NCI-H2081 treated with DMSO at 0.1 percent for 48 hours (cell line): ENCODE measurements at places on chromosomes 3 and 15.

GRCh38 chr3:32706348-32707025 lies 21.5 kb downstream of the CNOT10 start:
- DNase-seq: no peak

DNA sequence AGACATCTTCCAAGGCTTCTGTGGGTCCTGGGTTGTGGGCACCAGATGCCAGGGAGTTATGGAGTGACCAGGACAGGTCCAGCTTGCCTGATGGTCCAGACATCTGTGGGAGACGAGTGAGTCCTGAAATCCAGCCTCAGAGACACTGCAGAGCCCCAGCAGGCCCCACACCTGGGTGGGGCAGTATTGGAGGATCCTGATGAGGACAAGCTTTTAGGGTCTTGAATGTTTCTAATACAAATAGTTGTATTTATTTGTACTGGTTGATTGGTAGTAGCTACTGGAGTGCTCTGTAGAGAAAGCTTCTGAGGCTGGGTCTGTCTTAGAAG lies 67.5 kb upstream of the PRR23C start:
- no peak for DNase-seq

DNA sequence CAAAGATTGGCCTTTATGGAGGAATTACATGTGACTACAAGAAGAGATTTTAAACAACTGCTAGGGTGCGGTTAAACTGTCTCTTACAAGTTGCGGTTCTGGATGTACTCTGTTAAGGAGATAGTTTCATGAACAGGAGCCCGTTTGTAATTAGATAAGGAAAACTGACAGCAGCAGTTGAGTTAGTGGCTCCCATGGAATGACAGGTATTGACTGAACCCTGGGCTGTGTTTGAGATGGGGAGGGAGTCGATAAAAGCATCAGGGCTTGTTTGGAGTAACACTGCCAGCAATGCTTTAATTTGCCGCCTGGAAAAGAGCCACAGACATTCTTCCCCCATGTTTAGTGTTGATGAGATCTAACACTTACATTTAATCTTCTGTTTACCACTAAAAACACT lies 139.9 kb downstream of the ROBO2 start:
- no peak for DNase-seq

DNA sequence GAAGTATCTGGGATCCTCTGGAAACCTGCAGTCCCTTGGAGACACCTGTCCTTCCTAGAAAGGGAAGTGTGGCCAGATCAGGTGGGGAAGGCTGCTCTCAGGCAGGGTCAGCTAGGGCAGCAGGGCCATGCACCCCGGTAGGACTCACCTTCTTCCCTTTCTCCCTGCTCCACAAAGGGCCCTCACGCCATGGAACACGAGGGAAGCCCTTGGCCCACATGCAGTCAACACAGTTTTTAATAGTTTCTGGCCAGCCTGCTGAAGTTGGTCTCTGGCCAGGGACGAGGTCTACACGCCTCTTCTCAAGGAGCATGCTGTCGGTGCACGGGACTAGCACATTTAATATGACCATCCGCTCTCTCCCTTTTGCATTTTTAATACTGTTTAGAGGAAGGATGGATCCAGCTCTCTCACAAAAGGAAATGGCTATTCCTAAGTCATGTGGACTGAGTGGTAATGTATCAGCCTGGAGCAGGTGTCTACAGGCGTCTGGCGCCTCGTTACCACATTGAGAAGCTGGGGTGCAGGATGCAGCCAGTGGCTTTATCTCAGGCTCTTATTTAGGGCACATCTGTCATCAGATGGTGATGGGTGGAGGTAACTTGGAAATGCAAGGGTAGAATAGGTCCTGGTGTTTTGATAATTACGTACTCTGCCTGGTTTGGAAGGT lies 153.9 kb downstream of the KLF13 start:
- no peak for DNase-seq

GRCh38 chr15:56040081-56041035 lies 46.9 kb upstream of the NEDD4 start:
- no peak for DNase-seq

DNA sequence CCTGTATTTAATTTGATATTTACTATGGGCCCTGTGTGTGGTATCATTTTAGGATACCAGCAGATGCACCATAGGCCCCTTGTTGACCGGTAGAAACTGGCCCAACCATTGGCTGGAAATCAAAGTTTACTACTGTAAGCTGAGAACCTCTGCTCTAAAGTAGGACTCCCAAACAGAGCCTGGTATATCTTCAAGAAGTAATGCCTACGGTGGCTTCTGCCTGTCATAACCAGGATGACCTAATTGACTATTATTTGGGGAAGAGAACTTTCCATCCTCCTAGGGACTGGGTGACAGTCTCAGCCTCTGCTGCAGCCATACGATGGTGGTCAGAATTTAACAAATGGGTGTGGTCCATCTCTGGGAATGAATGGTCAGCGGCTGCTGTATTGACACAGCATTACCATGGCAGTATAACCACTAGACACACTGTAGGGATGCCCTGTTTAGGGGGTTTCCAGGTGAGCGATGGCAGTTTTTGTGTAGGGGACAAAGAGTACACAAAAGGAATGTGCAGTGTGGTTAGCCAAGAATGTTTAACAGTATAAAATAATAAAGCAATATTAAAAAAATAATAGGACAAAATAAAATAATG lies 37.3 kb downstream of the RARB start:
- no peak for DNase-seq

- no peak for DNase-seq
Measured at GRCh38 chr3:153400641-153401040, 238.6 kb downstream of the RAP2B start.

DNA sequence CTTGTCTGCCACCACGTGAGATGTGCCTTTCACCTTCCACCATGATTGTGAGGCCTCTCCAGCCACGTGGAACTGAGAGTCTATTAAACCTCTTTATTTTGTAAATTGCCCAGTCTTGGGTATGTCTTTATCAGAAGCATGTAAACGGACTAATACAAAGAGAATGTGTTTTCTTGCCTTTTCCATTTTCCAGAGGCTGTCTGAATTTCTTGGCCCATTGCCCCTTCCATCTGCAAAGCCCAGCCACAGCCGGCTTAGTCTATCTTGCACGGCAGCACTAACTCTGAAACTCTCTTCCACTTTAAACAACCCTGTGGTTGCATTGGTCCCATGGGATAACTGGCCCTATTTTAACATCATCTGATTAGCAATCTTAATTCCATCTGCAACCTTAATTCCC lies 215.3 kb downstream of the LRTM1 start:
- DNase-seq: no peak

GRCh38 chr3:58102976-58103451 lies 94.8 kb downstream of the FLNB start:
- DNase-seq: no peak

GRCh38 chr3:115092220-115092791 lies 54.8 kb downstream of the ZBTB20 start:
- peak; percentile 53 for DNase-seq

- DNase-seq: no peak
Measured at GRCh38 chr15:68712886-68713285, 107.8 kb downstream of the ANP32A start.

DNA sequence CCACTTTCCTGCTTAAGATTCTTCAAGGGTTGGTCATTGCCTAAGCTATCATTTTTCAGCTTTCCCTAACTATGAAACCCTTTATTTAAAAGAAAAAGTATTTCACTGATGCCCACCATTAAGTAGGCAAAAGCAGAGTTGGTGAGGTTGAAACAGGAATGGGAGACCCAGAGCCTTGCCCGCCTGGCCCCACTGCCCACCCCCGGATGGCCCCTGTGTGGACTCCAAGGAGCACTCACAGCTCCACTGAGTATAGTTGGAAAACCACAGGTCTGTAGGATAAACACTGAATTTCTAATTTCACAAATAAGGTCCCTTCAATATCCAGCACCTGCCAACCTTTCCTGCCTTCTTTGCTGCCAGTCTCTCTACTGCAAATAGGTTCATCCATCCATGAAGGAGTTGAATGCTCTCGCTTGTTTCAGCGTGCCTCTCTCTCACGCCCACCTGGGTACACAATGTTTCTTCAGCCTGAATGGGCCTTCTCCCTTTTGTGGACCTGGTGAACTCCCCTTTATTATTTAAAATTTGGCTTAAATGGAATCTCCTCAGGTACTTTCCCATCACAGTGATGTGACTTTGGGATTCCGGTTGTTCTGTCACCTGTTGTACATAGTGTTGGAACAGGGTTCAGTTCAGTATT lies 8.7 kb upstream of the ACAP2 start:
- peak; percentile 79 for DNase-seq

- no peak for DNase-seq
Measured at GRCh38 chr3:119531151-119531550, 28.3 kb downstream of the CD80 start.

- DNase-seq: no peak
Measured at GRCh38 chr3:124132813-124133212, 140.9 kb upstream of the ROPN1 start.

DNA sequence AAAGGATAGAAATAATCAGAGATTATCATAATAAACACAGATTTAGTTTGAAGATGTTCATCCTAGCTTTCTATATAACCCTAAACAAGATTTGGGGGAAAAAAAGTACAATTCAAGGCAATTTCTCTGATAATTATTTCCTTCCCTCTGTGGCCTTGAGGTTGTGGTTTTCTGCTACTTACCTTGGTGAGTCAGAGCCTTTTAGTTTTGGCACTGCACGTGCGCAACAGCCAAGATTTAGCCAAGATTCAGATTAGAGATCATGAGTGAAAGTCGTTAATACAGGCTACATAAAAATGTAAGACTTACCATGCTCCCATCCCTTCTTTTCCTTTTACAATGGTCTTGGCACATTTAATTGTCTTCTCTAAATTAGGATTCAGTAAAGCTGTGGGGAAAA lies 6.7 kb downstream of the LYZL4 start:
- no peak for DNase-seq

DNA sequence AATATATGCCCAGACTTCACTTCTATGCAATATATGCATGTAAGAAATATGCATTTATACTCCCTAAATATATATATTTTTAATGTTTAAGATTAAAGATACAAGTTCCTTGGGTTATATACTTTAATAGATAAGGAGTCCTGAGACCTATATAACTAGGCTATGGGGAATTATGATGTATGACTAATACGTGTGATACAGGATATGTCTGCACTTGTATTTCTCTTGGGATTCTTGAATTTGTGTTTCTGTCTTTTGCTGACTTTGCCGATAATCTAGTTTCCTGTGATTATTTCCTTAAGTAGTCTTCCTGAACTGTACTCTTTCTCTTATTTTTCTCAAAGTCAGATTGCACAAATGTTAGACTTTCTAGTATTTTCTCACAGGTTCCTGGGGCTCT lies 109.6 kb downstream of the PIK3CB start:
- DNase-seq: no peak

- DNase-seq: no peak
Measured at GRCh38 chr3:13879946-13880810, at the start of gene WNT7A. Gene WNT7A (minus strand): TSS chr3:13880071. CDS start chr3:13879816, 255 bp downstream.

DNA sequence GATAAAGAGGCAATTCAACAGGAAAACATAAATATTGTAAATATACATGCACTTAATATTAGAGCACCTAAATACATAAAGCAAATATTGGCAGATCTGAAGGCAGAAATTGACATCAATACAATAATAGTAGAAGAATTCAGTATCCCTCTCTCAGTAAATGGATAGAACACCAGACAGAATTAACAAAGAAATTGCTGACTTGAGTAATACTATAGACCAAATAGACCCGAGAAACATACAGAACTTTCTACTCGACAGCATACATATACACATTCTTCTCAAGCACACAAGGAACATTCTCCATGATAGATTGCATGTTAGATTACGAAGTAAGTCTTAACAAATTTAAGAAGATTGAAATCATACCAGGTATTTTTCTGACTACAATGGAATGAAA lies 50.2 kb downstream of the OXSM start:
- DNase-seq: no peak

GRCh38 chr15:69574506-69574905 lies 121.9 kb downstream of the RPLP1 start:
- no peak for DNase-seq

DNA sequence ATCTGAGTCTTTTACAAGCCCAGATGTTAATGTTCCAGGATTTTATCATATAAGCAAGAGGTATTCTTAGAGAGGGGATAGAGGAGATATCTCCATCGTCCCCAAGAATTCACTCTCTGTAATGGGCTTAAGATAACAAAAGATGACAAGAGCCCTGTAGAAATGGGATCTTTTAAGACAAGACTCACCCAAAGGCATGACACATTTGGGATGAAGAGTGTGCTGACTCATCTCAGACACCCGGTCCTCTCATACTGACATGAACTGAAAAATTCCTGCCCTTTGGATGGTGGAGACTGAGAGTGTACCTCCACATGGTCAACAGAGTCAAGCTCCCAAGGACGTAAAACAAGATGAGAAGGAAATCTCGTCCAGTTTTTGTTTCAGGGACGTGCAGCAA lies 11.0 kb downstream of the LEKR1 start:
- DNase-seq: no peak

GRCh38 chr3:109869586-109869985 lies 532.2 kb upstream of the DPPA4 start:
- DNase-seq: no peak

DNA sequence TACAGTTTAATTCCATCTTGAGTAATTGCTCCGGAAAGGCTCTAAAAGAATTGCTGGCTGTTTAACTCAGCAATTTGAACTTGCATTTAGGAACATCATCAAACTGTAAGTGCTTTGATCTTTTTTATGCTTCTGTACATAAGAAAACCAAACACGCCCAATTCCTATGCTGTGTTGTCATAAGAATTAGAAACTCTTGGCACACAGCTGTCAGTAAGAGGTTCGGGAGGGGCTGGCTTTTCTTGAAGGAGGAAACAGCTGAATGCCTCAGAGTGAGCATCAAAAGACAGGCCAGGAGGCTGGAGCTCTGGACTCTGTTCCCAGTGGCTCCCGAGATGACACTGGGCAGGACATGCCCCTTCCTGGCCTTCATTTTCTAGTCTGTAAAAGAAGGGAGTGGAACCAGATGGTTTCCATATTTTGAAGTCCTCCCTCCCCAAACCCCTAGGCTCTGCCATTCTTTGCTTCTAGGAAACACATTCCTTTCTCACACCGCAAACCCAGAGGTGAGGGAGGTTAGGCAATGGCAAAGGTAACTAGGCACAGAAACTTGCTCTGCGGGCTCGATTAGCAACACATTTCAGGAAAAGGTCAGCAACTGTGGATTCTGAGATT lies 73.7 kb upstream of the DLG1 start:
- DNase-seq: no peak

- no peak for DNase-seq
Measured at GRCh38 chr3:43372809-43373559, 86.6 kb downstream of the SNRK start.

DNA sequence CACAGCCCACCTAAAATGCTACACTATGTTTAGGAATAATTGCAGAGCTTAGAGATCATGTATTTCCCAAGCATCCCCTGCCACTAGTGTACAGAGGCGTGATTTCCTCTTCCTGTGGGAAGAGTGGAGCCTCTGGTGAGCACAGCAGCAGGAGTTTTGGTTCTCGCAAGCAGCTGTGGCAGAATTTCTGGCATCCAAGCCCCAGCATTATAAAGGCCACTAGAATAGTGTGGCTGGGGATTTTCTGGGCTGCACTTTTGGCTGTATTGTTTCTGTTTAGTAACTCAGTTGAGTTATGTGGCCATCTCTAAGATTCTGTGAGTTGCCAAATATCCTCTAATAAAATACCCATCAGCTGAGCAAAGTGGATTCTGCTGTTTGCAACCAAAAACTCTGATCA lies 64.7 kb downstream of the GPR176 start:
- no peak for DNase-seq

- DNase-seq: no peak
Measured at GRCh38 chr15:76064375-76064774, 4.6 kb downstream of the TMEM266 start.

- DNase-seq: no peak
Measured at GRCh38 chr15:67115586-67115969, 50.2 kb downstream of the SMAD3 start.
